Stimulated activated CD8-positive, alpha-beta memory T cell treated with anti-CD3 and anti-CD28 coated beads, Interleukin-7, amount 100 ng/mL, for 4 hours (primary cell): ENCODE measurements at places on chromosomes 4 and X.

- DNase-seq, result no peak
These were observed 78.3 kb downstream of the PDLIM5 start for GRCh38 chr4:94530073-94530472.

DNA sequence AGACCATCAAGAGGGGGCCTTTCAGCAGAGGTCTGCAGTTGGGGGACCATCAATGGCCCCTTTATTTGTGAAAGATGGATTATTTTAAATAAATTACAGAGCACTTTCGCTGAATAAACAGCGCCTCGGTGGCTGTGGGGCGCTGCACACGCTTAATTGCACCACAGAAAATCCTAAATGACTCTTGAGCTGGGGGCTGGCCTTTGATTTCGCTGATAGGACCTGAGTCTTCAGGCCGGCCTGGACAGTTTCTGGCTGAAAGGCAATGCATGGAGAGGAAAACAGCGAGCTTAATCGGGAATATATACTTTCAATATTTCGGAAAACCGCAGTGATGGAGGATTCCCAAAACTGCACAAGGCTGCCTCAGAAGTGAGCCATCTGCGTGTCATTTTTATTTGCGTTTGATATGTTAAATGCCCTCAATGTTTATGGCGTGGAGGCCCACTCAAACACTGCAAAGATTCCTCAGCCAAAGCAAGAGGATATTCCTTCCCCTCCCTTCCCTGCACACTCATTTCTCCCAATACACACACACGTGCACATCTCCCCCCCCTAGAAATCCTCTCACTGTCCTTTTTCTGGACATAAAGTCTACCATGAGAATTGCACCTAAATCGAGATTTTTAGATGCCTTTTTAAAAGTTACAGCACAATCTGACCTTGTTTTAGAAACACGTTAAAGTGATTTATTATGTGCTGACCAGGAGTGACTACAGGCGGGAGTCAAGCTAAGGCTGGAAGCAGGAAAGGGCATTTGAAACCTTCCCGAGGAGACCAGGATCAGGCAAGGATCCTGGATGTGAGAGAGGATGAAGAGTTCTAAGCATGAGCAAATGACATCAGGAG is 340.7 kb downstream of the RAB28 start:
- no peak for DNase-seq

GRCh38 chr4:182022909-182023308 is 220.3 kb upstream of the TENM3 start:
- no peak for DNase-seq

GRCh38 chr4:72451349-72451748 is 117.7 kb downstream of the ADAMTS3 start:
- DNase-seq, result no peak

DNA sequence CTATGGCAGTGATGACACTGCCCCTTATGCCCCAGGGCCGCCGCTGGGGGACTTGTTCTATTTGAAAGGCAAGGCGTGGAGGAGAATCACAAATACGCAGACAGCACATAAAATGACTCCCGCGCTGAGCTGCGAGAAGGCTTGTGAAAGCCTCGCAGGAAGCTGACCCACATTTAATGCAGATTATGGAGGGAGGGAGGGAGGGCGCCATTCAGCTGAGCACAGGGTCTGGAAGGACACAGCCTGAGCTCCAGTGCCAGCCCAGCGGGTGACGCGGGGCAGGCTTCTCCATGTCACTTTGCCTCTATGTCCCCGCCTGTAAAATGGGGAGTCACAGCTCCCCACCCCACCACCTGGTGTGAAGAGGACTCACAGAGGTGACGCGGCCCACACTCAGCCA is 14.3 kb downstream of the ABLIM2 start:
- no peak for DNase-seq

GRCh38 chrX:122196343-122196742 is 987.7 kb upstream of the GRIA3 start:
- DNase-seq, result no peak

DNA sequence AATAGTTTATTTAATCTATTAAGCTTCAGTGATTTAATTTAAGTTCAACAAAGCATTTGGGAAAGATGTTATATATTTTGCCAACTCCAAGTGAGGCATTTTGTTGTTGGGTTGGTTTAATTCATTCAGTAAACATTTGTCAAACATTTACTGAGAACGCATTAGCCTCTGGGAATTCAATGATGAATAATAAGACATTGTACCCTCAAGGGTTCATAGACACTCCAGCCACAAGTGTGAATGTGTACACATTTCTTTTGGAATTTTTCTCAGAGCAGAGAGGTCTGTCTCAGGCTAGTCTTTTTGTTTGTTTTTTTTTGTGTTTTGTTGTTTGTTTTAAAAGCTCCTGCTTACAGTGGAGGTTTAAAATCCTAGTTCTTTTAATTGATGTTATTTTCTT is 203.9 kb downstream of the SOWAHB start:
- no peak for DNase-seq

DNA sequence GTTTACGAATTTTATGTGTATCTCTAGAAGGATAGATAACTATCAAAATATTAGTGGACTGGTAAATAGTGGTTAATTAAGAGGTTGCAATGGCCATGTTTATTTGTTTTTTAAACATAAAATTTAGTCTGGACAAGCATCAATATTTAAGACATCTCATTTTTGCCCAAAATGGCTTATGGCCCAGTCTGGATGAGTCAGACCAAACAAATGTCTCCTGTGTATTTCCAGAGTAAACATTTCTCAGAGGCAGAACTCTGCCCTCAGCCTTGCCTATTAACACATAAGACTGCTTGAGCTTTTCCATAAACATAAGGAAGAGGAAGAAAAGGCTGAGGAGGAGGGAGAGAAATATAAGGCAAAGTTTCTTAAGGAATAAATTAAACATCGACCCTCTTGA is 277.1 kb upstream of the DIAPH2 start:
- DNase-seq, result no peak

GRCh38 chr4:172105918-172106317 is 292.7 kb downstream of the GALNTL6 start:
- DNase-seq, result no peak

- DNase-seq, result no peak
These were observed 64.2 kb downstream of the GEMIN8 start for GRCh38 chrX:13965531-13965930.
